ENCODE measurements at places on chromosomes 3 and 15.
A peak's percentile ranks its signal among the peaks of the same experiment; 100 is the strongest.

DNA sequence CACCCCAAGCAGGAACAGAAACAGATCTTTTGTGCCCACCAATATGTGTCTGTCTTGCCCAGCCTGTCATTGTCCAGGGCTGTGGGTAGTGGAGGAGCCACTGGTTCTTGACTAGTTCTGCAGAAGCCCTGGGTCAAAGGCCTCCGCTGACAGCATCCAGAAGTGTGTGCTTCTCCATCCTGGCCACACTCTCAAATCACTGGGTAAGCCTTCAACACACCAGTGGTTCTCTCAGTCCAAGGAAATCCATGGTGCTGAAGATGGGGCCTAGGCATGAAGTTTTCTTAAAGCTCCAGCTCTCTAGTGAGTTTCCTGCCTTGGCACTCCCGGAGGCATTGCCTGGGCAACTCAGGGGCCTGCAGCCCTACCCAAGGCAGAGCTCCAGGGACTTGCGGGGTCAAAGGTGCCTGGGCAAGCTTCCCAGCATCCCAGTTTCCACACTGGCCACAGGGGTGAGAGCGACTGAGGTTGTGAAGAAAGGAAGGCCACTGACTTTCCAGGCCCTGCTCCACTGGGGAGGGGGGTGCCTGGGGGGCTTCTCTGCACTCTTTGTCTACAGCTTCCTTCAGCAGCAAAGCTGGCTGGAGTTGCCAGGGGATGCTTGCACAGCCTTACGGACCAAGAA lies 37.9 kb upstream of the RPL32 start:
- DNase-seq = no peak

GRCh38 chr15:53378096-53378800 lies 381.2 kb downstream of the WDR72 start:
- DNase-seq = no peak

DNA sequence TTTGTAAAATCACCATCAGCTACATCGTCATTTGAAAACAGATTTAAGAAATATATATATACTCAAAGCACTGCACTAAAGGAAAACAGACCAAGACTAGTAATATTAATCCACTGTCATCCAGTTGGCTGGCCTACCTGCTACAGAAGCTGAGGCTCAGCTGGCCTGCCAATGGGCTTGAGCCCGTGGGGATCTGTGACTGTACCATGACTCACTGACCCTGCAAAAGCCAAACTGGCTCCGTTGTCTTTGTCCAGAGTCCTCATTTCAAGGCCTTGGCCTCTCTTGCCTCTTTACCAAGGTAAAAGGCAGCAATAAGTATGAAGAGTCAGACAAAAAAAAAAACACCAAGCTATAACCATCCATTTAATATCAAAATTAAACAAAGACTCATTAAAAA lies 463.5 kb upstream of the RASGRP1 start:
- DNase-seq = peak; percentile 82

GRCh38 chr15:98827217-98827616 lies 178.9 kb downstream of the IGF1R start:
- no peak for DNase-seq

- no peak for DNase-seq
Observed at GRCh38 chr3:58068122-58068809, 60.0 kb downstream of the FLNB start.
